NCI-H2171 (cell line): ENCODE measurements at places on chromosomes 12 and 14.

DNA sequence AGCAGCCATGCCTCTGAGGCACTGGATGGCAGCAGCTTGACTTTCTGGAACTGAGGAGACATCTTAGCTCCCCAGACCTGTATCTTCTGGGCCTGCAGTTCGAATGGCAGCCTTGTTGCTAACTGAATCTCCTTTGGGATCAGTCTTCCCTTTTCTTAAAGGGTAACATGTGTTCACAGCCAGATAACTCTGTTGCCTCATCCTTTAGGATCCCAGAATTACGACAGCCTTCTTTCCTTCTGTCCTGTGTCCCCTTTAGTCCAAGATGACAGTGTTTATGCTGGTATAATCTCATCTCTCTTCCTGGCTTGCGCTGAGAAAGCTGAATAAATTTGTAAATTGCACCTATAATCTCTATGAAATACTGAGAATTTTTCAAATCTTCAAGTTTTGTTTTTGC is 9.1 kb upstream of the ERC1 start:
- DNase-seq = no peak

DNA sequence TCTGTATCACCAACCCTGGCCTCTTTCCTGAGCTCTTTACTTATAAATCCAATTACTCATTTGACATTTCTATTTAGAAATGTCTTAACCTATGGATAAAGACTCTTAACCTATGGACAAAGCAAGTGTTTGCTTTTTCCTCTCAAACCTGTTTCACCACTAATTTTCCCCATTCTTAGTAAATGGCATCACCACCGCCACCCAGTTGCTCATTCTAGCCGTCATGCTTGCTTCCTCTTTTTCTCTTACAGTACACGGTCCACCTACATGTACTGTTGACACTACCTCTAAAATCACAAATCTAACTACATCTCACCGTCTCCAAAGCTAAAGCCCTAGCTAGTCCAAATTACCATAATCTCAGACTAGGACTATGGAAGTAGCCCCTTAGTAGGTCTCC is 60.0 kb downstream of the CAPS2 start:
- DNase-seq = no peak

DNA sequence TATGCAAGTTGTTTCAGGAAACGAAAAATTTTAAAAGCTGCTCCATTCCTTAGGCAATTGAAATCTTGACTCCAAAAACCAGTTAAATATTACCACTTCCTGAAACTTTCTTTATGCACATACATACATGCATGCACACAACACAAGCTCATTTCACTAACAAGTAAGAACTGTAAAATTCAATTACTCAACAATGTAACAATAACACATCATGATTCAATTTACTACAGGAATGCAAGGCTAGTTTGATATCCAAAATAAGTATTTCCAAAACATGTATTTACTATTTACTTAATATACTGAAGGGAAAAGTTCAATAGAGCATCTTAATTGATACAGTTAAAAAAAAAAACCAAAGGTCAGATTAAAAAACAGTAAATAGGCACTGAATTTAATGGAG is 19.6 kb downstream of the NAP1L1 start:
- no peak for DNase-seq

DNA sequence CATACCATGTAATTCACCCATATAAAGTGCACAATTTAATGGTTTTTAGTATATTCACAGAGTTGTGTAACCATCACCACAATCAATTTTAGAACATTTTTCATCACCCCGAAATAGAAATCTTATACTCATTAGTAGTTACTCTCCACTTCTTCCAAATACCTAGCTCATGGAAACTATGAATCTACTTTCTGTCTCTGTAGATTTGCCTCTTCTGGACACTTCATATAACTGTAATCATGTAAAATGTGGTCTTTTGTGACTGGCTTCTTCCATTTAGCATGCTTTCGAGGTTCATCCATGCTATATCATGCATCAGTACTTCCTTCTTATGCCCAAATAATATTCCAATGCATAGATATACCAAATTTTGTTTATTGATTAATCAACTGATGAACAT is 10.8 kb downstream of the DNAI7 start:
- no peak for DNase-seq

DNA sequence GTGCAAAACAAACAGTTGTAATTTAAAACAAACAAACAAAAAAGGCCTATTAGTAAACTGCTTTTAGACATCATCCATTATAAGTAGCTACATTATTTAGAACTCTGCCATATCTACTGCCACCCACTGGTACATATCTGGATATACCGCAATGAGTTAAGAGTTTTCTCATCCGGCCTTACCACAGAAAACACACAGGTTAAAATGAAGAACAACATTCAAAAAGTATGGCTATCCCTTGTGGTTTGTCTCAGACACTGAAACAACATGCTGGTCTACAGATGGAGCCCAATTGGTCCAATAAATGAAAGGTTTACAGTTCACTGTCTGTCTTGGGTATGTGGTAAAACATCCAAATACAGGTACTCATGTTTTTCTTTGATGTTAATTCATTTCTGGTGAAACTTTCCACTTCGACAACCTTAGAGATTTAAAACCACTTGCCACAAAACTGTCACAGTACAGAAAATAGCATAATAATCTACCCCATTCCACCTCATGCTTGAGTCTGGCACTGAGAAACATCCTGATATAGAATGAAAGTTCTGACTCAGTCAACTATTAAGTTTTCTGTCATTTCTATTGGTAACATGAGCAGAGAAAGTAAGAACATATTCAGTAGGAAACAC is 354.3 kb downstream of the CEP128 start:
- no peak for DNase-seq

DNA sequence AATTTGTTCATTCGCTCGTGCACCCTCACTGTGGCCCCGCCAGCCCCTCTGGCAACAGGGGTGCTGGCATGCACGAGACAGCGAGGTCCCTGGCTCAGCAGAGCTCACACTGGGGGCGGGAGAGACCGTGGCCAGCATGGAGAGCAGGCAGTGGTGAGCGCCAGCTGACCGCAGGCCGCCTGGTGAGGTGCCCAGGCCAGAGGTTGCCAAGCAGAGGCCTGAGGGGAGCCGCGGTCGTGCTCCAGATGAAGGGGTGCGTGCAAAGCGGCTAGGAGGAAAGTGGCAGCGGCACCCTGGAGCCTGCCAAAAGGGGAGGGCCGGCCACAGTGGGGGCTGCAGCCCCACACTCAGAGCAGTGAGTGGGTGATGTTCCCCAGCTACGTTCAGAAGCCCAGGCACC is 56.1 kb downstream of the CDC42BPB start:
- DNase-seq = no peak

DNA sequence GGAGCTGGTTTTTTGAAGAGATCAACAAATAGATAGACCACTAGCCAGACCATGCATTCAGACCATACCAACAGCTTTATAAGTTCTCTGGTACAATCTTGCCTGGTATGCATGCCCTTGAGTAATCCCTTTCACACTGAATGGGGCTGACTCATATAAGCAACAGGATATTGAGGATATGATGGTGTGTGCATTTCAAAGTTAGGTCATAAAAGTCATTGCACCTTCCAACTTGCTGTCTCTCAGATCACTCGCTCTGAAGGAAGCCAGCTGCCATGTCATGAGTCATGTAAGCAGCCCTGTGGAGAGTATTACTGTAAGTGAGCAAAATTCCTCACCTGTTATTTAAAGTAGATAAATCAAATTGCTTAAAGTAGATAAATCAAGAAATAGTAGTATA is 45.0 kb upstream of the OR6J1 start:
- DNase-seq = no peak

DNA sequence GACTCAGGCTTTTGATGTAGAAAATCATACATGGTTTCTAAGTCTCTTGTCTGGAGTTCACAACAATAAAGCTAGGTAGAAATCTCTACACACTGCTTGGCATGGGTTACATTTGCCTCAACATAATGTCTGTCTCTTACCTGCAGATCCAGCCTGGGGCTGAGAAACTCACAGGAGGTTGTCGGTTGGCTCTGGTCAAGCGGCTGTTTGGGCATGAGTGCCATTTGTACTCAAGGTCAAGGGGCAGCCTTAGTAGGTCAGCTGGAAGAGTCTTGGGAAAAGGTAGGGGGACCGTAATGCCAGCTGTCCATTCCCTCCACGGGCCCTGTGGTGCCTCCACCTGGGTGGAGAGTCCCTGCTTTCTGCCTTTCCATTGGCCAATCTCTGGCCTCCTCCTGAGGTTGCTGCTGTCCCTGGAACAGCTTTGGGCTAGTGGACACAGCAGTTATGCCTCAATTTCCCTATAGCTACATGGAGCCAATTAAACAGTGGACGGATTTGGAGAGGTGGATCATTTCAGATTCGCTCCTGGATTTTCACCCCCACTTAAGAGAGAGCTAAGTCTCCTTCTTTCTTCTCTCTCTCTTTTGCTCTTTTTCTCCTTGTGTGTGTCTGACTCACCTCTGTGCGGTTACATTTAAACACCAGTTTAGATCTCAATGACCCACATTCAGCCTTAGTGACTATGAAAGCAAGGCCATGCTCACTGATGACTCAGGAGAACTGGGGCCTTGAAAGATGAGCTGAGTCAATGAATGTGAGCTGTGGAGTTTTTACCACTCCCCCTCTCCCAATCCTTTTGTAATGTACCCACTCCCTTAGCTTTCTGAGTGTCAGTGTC is 132.8 kb upstream of the HIF1A start:
- DNase-seq = no peak

DNA sequence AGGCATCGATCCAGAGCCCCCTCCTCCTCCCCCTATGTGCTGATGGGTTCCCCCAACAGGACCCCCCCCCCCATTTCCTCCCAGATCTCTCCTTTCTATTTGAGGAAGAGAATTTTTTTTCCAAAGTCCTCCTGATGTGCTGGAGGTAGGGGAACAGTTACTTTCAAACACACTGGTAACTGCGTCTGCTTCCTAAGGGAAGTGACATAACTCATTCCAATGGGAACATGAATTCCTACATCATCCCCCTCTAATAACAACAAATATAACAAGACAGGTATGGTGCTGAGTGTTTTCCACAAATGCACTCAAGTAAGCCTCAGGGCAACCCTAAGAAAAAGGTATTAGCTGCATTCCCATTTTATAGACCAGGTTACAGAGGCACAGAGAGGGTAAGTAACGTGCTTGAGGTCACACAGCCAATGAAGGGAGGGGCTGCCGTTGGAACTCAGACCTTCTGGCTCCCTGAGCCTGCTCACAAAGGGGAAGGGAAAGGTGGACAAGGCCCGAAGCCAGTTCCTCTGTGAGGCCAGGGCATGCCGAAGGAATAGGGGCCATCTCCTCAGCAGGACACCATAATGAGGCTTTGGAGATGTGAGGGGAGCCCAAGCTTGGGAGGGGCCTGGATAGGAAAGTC is 121.1 kb upstream of the NCOR2 start:
- DNase-seq = no peak

GRCh38 chr12:62211510-62211909 is 48.7 kb upstream of the USP15 start:
- no peak for DNase-seq

DNA sequence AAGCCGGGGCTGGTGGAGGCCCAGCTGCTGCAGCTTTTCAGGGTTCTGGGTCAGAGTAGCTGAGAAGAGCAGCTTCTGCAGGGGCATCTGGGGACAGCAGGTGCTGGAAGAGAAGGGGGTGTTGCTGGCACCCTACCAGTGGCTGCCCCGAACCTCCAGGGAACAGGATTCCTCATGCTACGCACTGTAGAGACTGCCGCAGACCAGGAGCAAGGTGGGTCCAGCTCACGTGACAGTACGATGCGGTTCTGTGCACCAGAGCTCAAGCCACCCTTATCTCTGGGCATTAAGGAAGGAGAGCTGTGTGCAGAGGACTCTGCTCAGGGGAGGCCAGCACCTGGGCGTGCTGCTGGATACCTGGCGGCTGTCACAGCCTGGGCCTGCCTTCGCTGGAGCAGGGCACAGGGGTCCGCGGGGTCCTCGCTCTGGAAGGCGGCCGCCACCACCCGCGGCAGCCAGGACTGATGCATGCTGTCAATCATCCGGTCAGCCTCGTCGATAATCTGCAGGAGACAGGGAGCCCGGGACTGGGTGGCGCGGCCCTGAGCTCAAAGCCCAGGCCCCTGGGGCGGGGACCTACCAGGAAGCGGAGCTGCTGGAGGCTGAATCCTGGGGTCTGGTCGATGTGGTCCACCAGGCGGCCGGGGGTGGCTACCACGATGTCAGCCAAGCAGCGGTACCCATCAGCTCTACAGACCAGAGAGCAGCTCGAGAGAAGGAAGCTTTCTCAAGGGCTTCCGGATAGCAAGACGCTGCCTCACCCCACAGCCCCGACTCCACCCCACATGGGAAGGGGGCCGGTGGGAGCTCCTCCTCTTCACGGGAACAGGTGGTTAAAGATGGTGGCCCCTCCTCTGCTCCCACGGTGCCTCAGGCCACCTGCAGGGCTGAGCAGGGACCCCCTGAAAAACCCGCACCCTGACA is 2.9 kb downstream of the DDX51 start:
- no peak for DNase-seq
